Activated CD8-positive, alpha-beta T cell treated with anti-CD3 and anti-CD28 coated beads for 36 hours (primary cell): ENCODE measurements at places on chromosomes 3 and 15. TPM values are rescaled to one million over a fixed set of nuclear protein-coding genes. Genes with fewer than 3 reads are reported as not detected.

DNA sequence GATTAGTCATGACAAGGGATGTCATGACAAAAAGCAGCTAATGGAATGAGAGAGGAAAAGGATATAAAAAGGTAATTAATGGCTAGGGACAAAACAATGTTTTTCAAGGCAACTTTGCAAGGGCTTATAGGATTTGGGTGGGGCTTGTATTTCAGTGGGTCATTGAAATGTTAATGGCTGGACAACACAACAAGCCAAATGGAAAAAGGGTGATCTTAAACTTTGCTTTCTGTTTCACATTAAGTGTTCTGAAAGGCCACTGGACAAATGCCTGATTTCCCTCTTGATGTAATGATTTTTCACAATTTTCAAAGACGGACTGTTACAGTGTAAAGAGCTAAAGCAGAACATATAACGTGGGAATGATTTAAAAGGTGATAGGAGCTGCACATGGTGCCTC lies 345.0 kb downstream of the TUSC7 start:
- H3K27me3 ChIP-seq = no peaks in the 10 kb centered on the region
- no peak overlapping the region for H3K27ac ChIP-seq
- no peaks in the 10 kb centered on the region for H3K4me1 ChIP-seq
- no peaks in the 10 kb centered on the region for H3K36me3 ChIP-seq
- no peak for DNase-seq

DNA sequence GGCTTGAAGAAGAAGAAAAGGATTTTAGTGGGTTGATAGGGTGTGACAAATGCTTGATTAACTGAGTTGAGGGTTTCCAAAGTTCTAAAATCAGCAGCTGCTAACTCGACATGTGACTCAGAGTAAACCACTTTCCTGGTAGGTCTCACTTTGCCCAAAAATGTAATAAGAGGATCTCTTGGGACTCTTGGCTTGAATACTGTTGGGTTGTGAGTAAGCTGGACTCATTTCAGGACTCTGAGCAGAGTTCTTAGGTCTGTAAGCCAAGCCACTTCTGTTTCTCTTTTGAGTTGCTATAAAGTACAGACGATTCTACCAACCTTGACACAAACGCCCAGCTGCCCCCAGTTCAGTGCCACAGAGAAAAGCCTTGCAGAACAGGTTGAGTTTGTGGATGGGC lies 241.1 kb downstream of the ZNF621 start:
- no peaks in the 10 kb centered on the region for H3K27me3 ChIP-seq
- DNase-seq = no peak
- no peak overlapping the region for H3K27ac ChIP-seq
- no peaks in the 10 kb centered on the region for H3K4me1 ChIP-seq
- no peak overlapping the region for H3K4me3 ChIP-seq

DNA sequence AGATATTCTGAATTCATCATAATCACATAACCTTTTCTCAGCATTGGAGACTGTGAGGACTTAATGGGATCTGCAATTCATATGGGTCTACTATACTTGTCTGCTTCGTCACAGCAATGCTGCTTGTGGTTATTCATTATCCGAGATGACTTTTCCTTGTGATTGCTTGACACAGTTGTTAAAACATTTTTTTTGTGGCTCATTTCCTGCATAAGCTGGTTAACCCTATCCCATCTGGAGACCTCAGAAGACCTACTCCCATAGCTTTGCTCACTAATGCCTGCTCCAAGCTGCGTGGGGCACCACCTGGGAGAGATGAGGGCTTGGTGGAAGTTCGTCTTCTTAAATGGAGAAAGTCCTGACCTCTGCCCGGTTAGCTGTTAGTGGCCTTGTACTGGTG lies 360.8 kb downstream of the CHST2 start:
- H3K4me3 ChIP-seq = no peak overlapping the region
- H3K36me3 ChIP-seq = no peaks in the 10 kb centered on the region
- no peaks in the 10 kb centered on the region for H3K27me3 ChIP-seq
- DNase-seq = no peak

DNA sequence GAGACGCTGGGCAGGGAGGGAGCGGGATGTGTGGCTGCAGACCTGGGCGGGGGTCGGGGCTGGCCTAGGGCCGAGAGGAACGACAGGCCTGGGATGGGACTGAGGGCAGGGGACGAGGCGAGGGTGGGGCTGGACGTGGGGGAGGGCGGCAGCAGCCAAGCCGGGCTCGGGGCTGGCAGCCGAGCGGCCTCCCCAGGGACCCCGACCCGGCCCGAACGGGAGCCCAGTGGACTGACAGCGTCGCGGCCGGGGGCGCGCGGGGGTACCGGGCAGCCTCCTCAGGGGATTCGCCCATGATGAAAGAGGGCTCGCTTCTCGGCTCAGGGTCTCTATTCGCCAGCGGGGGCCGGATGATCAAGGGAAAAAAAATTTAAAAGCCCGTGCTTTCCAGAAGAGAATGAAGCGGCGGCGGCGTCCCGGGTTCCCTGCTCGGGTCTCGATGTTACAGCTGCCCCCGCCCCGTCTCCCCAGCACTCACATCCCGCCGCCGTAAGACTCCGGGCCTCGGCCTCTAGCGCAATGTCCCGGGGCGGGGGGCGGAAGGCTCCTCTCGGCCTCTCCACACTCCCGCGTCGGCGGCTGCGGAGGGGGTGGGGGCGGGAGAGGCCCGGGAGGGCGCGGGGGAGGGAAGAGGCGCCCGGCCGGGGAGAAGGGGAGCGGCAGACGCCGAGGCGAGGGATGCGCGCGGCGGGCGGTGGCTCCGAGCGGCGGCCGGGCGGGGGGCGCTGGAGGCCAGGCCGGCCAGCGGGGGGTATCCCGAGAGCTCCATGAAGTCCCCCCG lies 4.3 kb downstream of the PTH1R start:
- no peaks in the 10 kb centered on the region for H3K36me3 ChIP-seq
- peaks cover 41% of the 10 kb centered on the region for H3K27me3 ChIP-seq

The BTLA gene
- 12.8 TPM for total RNA-seq

The TMEM40 gene
- total RNA-seq = not detected
